ENCODE measurements at places on chromosomes 7 and 10.

DNA sequence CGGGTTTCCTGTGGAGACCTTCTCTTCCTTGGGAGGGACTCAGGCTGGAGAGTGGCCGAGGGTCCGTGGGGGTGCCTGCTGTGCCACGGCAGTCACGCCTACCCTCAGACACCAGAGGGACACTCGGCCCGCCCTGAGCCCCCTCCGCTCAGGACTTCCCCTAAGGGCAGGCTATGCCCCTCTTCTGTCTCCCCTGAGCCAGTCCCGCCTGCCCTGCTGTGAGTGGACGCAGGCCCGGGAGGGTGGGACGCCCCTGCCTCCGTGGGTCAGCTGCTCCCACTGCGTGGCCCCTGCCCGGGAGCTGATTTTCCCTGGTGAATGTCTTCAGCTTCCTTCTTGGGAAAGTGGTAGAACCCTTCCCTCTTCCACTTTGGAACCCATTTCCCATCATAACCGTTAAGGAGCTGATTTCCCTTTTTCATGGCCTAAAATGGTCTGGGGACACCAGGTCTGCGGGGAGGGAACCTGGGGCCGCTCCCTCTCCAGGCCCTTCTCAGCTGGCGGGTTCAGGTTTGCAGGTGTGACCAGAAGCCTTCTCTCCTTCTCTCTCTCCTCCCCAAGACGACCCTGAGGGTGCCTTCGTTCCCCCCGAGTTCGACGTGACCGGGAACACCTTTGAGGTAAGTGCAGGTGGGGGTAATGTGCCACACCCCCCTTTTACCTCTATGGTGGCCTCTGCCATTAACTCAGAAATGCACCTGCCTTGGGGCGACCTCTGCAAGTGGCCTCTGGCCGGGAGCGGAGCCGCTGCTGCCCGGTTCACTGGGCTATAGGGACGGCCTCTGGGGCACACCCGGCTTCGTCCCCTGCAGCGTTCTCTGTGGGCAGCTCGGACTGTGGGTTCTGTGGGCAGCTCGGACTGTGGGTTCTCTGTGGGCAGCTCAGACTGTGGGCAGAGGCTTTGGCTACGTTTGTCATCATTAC lies 7.9 kb downstream of the KNDC1 start:
- DNase-seq, result no peak

- DNase-seq, result no peak
Observed at GRCh38 chr10:101291331-101292193, 62.3 kb upstream of the LBX1 start.

DNA sequence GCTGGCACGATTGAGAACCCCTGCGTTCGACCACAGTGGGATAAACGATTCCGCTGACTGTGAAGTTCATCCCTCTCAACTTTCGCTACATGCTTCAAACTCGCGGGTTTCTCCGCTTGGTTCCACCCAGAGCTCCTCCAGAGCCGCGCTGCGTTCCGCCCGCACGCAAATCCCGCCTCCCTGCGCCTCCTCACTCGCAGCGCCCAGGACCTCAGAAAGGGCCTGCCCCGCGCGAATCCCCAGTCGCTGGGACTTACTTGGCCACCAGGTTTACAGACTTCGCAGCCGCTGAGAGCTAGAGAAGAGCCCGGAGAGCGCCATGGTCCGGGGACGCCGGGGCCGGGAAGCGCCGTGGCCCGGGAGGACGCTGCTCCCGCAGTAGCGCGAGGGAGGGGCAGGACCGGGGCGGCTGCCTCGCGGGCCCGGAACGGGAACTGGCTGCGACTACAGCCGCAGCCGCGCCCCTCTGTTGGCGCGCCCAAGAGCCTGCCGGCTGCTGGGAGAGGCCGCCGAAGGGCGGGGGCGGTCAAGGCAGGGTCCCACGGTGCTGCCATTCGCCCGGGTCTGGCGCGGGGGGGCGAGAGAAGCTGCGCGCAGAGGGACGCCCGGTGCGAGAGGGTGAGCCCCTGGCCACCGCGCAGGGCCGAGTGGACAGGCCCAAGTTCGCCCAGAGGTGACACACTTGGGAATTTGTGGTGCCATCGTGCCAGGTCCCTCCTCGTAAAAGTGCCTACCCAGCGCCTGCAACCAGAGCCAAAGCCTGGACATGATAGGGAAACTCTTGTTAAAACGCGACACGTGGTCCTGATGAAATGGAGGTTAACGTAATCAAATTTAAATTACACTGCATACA lies at the start of gene NOD1:
NOD1 (minus strand) TSS at position 436 of the 853 bp plus-strand sequence. CDS start 21,863 bp downstream, outside the sequence.
- no peak for DNase-seq

- no peak for DNase-seq
Observed at GRCh38 chr10:97573672-97574071, 1.1 kb downstream of the ANKRD2 start.

DNA sequence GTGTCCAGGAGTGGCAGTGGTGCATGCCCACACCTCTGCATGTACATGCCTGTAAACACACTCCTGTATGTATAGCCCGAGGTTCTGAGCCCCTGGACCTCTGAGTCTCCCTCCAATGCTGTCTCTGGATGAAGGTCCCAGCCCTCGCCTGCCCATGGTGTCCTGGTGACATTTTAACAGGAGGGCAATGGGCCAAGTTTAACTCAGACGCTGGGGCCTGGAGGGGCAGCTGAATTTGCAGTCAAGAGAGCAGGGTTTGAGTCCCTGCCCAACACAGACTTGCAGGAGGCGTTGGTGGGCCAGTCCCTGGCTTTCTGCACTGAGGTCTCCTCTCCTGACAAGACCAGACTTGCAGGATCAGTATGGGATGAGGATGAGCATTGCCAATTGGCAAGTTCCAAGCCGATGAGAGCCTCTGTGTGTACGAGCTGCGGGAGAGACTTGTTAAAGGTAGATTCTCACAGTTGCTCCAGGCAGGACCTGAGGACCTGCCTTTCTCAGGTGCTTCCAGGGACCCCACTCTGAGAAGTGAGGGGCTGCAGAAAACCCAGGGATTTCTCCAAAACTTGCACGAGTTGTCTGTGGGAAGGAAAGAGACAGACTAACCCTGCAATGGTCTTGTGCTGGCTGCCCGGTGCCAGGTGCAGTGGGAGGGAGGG lies 141.9 kb downstream of the ELFN1 start:
- DNase-seq, result no peak

GRCh38 chr10:32985775-32986350 lies 27.8 kb upstream of the ITGB1 start:
- no peak for DNase-seq

DNA sequence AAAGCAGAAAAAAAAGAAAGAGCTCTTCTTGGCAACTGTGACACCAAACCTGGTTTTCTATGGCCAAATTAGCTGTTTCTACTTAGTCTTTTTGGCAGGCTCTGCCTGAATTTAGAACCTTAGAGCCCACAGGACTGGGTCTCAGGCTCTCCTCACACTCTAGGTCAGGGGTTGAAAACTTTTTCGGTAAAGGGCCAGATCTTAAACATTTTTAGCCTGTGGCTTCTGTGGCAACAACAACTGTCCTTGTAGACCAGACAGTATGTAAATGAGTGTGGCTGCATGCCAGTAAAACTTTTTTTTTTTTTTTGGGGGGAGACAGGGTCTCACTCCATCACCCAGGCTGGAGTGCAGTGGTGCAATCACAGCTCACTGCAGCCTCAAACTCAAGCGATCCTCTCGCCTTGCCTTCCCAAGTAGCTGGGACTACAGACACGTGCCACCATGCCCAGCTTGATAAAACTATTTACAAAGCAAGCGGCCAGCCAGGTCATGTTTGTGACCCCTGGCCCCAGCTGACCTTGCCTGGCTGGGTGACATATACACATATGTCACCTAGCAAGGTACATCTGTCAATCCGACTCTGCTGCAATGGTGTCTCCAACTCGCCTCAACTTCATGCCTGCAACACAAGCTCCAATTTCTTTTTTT lies 17.4 kb downstream of the KPNA7 start:
- no peak for DNase-seq

GRCh38 chr7:139887992-139888481 lies 59.0 kb downstream of the TBXAS1 start:
- no peak for DNase-seq

GRCh38 chr7:83852136-83852535 lies 203.2 kb upstream of the SEMA3E start:
- DNase-seq, result no peak

DNA sequence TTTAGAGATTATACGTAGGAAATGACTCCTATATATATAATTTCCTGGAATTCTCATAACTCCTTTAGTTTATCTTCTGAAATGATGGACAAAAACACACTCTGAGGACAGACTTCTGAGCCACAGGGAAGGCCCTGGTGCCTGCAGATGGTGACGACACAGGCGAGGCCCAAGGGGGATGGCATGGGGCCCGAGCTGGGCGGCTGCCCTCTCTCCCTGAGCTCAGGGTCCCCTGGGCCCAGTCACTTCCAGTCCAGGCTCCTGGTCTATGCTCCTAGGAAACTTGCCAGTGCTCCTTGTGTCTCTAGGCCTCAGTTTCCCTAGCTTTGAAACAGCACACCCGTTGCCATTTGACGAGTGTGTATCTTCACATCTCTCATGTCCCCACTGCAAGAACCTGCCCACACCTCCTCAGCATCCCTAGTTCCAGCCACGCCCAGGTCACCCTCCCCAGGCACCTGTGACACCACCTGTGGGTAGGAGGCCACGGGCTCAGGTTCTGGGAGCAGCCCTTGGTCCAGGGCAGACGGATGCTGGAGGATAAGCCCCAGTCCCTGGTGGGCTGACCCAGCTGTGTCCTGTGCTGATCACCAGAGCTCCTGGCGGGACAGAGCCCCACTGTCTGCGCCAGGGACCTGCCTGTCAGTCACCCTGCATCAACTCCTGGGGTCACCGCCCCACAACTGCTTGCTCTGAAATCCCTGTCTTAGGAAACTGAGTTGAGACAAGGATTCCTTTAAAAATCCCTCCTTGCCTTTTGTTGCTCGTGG lies 23.4 kb upstream of the SHH start:
- no peak for DNase-seq

GRCh38 chr10:62626817-62627216 lies 177.7 kb upstream of the ADO start:
- no peak for DNase-seq

- DNase-seq, result no peak
Observed at GRCh38 chr10:102678842-102679289, 34.6 kb downstream of the TRIM8 start.

DNA sequence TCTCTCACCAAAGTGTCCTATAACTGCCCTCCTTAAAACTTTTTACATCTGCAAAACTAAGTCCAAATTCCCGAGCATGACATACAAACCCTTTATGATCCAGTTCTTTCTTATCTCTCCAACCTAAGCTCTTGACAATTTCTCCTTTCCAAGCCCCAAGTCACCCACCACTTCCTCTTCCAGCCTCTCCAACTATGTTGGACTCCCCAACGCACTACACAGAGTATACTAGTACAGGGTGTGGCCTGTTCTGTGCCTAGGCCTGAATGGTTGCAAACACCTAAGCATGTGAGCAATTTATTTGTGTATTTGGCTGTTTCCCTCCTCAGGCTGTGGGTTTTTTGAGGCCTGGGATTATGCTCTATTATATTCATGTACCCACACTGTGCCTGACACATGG lies 101.2 kb upstream of the APBB1IP start:
- DNase-seq, result no peak

GRCh38 chr7:11570205-11570604 lies 261.8 kb downstream of the THSD7A start:
- no peak for DNase-seq

DNA sequence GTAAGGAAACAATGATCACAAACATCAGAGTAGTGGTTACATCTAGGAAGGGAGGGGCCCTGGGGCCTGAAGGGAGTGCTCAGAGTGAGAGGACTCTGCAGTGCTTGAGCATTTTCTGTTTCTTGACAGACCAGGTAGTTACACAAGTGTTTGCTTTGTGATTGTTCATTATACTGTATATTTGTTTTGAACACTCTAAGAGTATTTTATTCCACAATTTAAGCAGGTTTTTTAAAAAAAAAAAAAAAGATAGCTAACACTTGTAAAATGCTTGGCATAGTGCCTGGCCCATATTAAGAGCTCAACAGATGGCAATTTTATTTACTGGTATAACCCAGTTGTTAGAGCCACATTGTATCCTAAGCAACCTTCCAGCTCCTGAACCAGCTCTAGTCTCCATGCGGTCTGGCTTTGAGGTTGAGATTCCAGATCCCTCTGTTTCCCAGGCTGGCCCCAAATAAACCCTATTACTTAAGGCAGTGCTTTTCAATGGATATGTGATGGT lies 20.1 kb upstream of the ATXN7L1 start:
- DNase-seq, result no peak

DNA sequence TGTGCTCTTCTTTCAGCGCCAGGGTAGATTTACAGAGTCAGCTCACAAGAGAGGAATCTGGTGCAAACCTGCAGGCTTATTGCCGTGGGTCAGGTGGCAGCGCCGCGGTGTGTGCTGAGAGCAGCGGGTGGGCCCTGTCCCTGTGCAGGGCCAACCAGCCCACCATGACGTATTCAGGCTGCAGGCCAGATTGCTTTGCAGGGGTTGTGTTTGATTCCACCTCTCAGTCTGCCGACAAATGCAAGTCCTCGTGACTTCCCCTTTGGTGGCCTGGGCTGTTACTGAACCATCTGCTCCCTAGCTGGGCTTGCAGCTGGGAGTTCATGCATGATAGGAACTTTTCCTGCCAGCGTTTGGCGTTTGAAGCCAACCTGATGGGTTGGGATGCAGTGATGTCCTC lies 66.7 kb upstream of the LEP start:
- DNase-seq, result no peak

Measured in omental fat pad (tissue), 4 donors.